ENCODE measurements at places on chromosomes 16 and 17. TPM values are rescaled to one million over a fixed set of nuclear protein-coding genes. Genes with fewer than 3 reads are reported as not detected.

- no peak for DNase-seq
Measured at GRCh38 chr17:74027444-74027843, 176.0 kb upstream of the RPL38 start.

The MYLK3 gene
- 37.2 TPM for total RNA-seq

DNA sequence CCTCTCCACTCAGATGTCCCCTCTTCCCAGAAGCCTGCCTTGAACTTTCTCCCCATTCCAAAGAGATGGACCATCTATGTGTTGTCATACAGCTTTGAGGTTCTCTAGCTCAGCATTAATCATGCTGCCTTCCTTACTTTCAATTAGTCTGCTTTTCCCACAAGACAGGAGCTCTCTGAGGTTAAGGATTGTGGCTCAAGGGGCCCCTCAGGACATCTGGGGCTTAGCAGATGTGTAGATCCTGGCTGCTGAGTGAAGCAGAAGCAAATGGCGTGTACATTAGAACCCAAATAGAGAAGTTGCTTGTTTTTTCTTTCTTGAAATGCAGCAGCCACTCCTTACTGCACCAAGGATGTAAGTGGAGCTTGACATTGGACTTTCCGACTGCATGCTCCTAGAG lies 330.5 kb upstream of the TNRC6C start:
- DNase-seq = no peak

DNA sequence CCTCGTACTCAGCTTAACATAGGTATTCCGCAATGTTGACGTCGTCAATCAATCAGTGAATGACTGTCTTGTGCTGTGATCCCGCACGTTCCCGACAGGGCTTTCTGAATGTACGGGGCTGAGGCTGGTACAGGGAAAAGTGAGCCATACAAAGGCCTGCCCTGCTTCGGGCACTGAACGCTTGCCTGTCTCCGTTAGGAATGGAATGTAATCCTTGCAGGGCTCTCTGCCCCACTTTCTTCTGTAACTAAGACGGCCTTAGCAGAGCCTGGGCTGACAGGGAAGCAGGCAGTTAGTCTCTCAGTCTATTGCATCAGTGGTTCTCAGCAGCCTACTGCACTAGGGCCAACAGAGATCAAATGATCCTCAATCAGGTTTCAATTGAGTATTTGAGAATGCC lies 16.2 kb upstream of the MYH3 start:
- peak; percentile 21 for DNase-seq

- no peak for DNase-seq
Measured at GRCh38 chr16:58634265-58634802, 4.7 kb upstream of the CNOT1 start.

DNA sequence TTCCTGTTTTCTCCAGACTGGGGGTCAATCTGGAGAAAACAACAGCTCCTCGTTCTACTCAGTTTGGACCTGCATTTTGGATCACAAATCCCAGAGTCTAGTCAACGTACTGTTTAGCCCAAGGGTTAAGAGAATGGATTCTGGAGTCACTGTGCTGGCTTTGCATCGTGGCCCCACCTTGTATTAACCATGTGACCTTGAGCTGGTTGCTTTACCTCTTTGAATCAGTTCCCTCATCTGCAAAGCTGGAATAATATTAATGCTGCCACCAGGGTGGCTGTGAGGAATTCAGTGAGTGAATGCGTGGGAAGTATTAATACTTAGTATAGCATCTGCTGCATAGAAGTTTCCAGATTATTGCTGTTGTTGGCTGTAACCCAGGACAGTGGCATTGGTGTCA lies 11.3 kb upstream of the DHRS7C start:
- DNase-seq = no peak

DNA sequence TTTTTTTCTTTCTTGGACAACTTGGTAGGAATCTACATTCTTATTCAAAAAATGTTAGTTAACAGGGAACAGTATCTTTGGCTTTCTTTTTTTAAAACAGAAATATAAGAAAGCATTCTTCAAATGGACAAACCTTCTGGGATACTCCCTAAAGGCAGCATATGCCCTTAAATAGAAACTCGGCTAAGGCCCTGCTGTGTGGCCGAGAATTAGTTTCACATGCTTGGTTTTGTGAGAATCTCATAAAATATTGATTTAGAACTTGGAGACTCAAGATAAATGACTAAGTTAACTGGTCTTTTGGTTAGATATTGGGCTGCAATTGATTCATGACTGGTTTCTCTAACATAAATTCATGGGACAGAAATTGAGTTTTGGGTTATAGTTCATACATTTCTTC lies 359.9 kb upstream of the XYLT1 start:
- no peak for DNase-seq

DNA sequence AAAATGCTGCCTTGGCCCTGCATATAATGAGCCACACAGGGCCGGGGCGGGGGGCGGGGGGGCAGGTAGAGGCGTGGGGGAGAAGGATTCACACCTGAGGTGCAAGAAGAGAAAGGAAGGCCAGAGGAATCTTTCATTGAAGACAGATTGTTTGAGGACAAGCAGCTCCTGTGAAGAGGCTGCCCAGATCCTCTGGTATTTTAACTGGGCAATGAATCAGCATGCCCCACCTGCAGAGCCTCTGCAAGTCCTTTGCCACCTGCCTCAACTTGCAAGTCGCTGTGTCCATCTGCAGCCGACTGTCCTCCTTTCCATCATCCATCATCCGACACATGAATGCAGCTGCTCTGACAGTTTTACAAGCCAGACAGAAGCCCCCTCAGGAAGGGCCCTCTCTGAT lies 1.2 kb upstream of the SOST start:
- DNase-seq = no peak

DNA sequence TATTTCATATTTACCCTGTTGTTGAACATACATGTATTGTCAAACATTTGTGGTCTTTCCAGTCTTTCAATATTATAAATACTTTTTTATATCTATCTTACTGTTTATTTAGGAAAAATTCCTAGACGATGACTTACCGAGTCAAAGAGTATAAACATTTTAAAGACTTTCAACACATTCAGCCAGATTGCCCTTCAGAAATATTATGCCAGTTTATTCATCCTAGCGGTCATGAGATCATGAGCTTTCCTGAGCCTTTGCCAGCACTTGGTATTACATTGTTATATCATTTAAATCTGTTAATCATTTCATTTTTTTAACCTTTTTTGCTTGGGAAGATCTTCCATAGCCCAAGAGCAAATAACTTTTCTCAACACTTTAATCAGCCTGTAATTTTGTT lies 197.4 kb downstream of the SPECC1 start:
- DNase-seq = no peak

- no peak for DNase-seq
Measured at GRCh38 chr17:77142689-77143088, 1.9 kb downstream of the SEC14L1 start.

The GCGR gene
- not detected for total RNA-seq

DNA sequence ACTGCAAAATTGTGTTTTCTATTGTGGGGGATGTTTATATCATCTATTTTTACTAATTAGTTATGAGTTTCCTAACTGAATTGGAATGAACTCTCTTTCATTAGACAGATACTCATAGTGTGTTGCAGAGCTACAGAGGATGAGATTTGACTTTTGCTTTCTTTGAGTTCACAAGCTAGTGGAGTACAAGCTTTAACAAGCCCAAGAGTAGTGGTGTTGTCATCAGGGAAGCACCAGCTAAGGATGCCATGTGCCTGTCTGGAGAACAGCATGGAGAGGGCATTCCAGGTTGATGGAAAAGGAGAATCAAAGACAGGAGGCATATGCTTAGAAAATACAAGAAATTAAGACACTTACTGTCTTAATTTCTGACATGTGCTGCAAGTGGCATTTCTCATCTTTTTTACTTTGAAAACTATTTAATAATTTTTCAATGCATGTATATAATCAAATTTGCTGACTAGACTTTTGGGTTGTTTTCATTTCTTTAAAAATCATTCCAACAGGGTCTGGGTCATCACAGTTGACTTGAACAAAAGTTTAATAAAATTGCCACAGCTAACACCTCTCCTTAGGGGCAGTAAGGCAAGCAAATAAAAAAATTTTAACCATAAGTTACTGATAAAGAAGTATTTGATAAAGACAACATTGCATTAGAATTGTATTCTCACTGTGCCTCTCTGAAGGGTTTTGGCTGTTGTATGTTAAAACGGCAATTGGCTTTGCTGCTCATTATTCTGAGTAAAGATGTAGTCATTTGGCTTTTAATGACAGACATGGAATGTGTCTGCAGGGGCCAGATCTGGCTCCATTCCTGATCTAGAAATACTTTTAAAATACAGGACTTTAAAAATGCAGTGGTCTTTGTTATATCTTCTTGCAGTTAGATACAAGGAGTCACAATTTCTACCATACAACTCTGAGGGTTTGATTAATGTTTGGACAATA lies 323.7 kb upstream of the CDH11 start:
- no peak for DNase-seq

The USP22 gene
- 200 TPM for total RNA-seq

DNA sequence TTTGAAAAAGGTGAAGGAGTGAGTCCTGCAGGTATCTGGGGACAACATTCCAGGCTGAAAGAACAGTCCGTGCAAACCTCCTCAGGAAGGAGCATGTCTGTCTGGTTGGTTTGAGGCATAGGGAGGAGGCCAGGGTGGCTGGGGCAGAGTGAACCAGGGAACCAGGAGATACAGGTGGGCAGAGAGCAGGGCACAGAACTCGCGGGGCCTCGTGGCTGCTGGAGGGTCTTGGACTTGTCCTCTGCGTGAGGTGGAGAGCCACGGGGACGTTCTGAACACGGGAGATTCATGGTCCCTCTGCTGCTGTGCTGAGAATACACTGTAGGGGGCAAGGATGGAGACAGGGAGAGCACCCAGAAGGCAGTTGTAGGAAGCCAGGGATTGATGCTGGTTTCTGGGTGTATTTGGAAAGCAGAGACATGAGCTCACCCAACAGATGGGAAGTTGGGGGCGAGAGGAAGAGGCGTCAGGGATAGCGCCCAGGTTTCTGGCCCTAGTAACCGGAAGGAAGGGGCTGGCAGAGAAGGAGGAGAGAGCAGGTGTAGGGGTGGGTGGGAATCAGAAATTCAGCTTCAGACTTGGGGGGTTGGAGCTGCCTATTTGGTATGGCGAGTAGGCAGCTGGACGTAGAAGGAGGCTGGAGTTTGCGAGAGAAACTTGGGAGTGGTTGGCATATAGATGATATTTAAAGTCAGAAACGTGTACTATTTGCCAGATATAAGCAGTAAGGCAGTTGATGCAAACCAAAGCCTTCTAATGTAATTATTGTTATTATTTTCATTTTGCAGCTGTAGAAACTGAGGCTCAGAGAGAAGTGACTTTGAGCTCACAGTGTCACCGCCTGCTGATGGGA lies at the start of gene CCL17:
Gene CCL17 (plus strand): TSS at position 803 of the 853 bp plus-strand sequence. CDS start 9,166 bp downstream, outside the sequence.
- DNase-seq = no peak

DNA sequence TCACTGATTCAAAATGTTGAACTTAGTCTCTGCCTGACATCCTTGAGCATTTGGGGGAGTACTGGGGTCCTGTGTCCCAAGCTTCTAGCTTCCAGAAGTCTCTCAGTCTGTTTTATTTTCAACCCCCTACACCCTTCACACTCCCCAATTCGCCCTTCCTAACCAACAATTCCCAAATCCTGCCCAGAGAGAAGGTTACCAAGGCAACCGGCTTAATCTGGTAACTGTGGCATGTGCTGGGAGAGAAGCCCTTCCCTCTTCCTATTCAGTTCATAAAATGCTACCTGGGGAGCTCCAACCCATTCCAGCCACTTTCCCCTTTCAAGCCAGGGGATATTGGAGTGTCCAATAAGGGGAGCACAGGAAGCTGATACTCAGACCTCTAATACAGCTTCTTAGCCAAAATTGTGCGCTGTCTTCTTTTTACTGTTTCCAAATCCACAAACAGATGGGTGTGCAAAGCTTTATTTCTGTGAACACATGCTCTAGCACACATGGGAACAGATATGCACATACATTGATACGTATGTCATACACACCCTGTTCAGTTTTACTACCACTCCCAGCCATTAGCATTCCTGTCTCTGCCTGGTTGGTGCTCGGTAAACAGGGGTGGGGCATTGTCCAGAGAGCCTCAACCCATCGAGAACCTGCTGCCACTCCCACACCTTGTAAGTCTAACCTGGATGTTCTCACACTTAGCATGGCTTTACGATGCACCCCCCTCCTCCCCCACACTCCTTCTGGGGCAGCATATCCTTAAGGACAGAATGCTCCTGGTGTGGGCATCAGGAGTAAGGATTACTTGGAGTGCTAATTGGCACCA lies 1.1 kb upstream of the RAPGEFL1 start:
- no peak for DNase-seq

DNA sequence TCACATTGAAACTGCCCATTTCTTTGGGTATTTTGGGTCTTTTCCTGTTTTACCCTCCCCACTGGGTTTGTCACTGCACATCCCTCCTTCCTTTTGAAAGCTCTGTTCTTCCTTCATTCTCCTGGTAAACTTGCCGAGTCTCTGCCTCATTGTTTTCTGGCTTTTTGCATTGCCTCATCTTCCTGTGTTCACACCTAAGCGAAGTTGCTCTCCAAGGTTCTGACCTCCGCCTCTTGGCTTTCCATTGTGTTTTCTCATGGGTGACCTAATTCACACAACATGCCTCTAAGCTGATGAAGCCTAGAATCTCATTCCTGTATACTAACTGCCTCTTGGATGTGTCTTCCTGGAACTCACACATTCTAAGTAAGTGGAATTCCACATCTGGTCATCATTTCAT lies 1096.1 kb upstream of the EEF2KMT start:
- DNase-seq = no peak

DNA sequence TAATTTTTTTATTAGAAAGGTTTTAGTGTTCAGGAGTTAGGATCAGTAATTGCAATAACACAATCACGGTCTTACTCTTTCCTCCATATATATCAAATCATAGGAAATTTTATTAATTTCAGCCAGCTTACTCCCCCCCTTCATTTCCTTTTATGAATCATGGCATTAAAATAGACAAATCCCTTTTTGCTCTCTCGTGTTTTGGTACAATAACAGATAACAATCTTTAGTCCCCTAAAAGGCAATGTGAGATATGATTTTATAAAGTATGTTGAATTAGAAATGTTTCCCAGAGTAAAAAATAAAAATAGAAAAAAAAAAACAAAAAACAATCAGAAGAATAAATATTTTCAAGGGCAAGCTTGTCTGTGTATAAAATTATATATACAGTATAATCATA lies 42.6 kb upstream of the RHOT1 start:
- no peak for DNase-seq

DNA sequence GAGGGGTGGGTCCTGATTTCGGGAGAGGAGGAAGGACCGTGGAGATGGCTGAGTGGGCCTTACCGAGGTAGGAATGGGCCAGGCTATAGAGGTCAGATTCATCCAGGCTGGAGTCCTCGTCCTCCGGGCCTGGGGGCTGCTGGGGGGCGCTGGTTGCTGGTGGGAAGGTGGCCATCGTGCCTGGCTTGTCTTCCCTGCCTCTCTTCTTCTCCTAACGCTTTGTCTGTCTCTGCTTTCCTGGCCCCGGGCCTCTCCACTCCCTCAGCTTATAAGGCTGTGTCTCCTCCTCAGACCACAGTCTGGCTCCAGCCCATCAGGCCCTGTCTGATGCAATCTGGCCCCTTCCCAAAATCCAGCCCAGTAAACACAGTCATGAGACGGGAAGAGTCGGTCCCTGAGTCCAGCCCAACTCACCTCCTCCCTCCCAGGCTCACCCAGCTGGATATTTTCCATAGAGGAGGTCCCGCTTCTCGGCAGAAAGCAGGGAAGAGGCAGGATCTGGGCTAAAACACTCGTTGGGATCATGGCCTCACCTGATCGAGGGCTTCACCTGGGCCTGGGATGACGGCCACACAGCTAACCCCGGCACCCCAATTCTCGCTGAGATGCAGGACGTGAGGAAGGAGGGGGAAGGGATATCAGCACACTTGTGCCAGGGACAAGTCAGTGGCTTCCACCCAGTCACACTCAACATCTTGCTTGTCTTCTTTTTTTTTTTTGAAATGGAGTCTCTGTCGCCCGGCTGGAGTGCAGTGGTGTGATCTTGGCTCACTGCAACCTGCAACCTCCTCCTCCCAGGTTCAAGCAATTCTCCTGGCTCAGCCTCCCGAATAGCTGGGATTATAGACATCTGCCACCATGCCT lies at the start of gene NUPR1:
Gene NUPR1 (minus strand): TSS at position 242 of the 864 bp plus-strand sequence. CDS start 67 bp downstream, at position 175.
- peak; percentile 97 for DNase-seq

The SHBG gene
- total RNA-seq = 0.19 TPM

Data from psoas muscle (tissue), 8 donors.